ENCODE measurements at places on chromosomes 16 and 17. TPM values are rescaled to one million over a fixed set of nuclear protein-coding genes. Genes with fewer than 3 reads are reported as not detected.
A peak's percentile ranks its signal among the peaks of the same experiment; 100 is the strongest.

GRCh38 chr17:74480290-74480689 lies 13.9 kb downstream of the CD300A start:
- no peak for DNase-seq

DNA sequence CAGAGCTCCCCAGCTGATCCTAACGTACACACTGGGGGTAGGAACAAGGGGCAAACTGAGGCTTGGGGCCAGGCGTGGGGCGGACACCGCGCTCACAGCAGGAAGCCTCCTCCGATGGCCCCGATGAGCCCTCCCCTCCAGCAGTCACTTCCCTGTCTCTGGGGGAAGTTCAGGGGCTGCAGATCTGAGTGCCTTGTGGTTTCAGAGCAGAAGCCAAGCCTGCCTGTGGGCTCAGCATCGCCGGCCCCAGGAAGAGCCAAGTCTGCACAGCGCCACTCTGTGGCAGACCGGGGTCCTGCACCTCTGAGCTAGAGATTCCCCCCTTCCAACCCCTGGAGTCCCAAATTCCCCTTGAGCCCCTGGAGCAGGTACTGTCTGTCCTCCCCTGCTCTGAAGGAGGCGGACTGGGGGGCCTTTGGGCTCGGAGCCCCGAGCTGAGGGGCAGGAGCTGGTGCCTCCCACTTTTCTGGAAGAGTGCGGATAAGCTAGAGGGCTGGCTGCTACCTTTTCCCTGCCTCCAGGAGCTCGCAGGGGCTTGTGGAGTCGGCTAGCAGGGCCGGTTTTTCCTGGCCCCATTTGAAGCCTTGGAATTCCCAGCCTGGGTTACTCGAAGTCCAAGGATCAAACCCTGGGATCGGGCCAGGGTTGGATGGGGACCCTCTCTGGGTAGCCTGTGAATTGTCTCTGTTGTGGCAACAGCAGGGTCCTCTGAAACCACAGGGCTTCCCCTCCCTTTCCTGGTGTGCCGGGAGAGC lies 2.9 kb downstream of the GSE1 start:
- DNase-seq: peak; percentile 82

DNA sequence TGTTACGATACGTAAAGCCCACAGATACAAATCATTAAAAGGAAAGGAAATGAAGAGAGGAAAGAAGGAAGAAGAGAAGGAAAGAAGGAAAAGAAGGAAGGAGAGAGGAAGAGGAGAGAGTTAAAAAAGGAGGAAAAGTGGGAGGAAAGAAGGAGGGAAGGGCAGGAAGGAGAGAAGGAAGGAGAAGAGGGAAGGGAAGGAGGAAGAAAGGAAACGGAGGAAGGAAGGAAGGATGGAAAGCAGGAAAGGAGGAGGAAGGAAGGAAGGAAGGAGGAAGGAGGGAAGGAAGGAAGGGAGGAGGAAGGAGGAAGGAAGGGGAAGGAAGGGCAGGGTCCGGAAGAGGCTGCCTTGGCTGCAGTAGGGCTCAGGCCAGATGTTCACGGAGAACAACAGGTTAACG lies 95.2 kb downstream of the ENGASE start:
- no peak for DNase-seq

GRCh38 chr17:10812674-10813073 lies 8.8 kb upstream of the TMEM238L start:
- DNase-seq: peak; percentile 74

GRCh38 chr17:21283482-21284318 lies 811 bp upstream of the MAP2K3 start:
- DNase-seq: no peak

Gene CBFA2T3
- 7.3 TPM for polyA plus RNA-seq

Gene SLC5A10
- polyA plus RNA-seq: 0.61 TPM

Measured in right cardiac atrium (tissue), 5 donors.